ENCODE measurements at places on chromosomes 16 and 17. TPM values are rescaled to one million over a fixed set of nuclear protein-coding genes. Genes with fewer than 3 reads are reported as not detected.

The HID1 gene
- 4.7 TPM for total RNA-seq

The CES1 gene
- not detected for total RNA-seq

DNA sequence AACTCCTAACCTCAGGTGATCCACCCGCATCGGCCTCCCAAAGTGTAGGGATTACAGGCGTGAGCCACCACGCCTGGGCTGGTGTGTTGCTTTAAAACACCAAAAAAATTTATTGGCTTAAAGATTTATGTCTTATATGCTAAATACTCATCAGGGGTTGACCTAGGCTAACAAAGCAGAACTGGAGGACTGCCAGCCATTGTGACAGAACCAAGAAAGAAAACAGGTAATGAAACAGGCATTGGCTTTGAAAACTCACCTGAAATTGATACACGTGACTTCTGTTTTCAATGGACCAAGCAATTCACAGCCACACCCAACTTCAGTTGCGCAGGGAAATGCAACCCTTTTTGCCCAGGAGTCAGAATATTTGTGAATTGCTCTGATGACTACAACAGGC is 4.9 kb upstream of the PHAF1 start:
- DNase-seq, result no peak

The ERN2 gene
- total RNA-seq, result not detected

DNA sequence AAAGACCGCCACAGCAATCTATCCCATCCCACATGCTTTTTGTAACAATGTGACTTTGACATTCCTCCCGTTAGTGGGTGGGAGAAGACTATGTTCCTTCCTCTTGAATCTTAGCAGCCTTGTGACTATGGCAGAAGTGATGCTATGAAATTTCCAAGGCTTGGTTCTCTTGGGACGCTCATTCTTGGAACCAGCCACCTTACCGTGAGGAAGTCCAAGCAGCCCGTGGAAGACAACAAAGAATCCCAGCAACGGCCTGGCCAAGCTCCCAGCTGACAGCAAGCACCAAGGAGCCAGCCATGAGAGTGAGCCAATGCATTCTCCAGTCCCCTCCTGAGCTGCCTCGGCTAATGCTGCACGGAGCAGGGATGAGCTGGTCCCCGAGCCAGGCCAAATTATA is 62.3 kb downstream of the VPS53 start:
- DNase-seq, result no peak

GRCh38 chr16:83533193-83533592 is 274.6 kb upstream of the HSBP1 start:
- no peak for DNase-seq

The PLXDC1 gene
- 11.1 TPM for total RNA-seq

The USP43 gene
- 4.3 TPM for total RNA-seq

The NLRC5 gene
- total RNA-seq, result 6.6 TPM

DNA sequence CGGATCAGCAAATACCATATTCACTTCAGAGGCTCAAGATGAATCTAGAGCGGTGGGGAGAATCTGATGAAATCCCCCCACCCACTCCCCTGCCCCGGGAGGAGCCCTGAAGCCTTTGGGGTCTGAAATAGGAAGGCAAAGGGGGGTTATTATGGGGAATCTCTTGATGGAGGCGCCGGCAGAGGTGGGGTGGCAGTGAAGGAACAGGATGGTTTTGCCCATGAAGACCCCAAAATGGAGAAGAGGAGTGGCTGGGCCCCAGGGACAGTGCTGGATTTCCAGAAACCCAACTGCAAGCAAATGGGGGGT is 637 bp downstream of the WNT3 start:
- DNase-seq, result no peak

The DNAH9 gene
- total RNA-seq, result 0.37 TPM

The CD300LF gene
- not detected for total RNA-seq

- DNase-seq, result no peak
These were observed 111.3 kb upstream of the SMURF2 start for GRCh38 chr17:64773386-64773835.

- DNase-seq, result no peak
These were observed 277.7 kb upstream of the N4BP1 start for GRCh38 chr16:48887646-48888210.

DNA sequence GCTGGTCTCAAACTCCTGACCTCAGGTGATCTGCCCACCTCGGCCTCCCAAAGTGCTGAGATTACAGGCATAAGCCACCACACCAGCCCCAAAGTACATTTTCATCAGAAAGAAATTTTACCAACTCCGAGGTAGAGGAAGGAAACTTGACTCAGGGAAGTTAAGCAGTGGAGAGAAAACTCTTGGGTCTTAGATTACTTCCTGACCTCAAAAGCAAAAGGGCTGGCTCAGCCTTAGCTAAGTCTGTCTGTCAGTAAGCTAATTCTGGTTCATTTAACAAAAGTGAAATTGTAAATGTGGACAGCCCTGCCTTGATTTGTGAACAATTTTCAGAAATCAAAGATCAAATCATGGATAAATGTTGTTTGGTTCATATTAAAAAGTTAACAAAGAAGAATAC is 30.6 kb downstream of the MAP2K6 start:
- DNase-seq, result no peak

DNA sequence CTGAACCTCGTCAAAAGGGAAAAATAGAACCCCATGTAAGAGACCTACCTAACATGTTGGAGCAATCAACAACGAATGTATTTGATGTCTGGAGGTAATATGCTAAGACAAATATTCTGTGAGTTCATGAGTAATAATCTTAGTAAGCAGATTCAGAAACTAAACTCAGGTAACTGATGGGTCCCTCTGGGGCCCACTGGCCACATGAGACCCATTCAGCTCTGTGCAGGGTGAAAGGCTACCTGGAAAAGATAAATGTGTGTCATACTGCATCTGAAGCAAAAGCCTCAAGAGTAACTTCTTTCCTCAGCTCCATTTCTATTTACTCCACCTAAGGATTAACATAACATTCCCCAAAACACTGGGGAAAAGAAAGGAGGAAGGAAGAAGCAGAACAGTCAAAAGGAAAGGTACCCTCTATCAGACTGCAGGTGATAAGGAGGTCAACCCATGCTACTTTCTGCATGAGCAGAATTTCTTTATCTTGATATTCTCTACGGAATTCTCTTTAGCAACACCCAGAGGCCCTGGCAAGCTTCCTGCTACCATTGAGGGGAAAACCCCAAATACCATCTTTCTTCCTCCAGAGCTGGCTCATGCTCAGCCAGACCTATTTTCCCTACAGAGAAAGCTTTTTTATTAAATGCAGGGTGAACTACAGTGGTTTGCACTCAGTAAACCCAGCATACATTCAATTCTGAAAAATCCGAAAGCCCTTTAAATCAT is 37.7 kb upstream of the ABCA6 start:
- DNase-seq, result no peak

DNA sequence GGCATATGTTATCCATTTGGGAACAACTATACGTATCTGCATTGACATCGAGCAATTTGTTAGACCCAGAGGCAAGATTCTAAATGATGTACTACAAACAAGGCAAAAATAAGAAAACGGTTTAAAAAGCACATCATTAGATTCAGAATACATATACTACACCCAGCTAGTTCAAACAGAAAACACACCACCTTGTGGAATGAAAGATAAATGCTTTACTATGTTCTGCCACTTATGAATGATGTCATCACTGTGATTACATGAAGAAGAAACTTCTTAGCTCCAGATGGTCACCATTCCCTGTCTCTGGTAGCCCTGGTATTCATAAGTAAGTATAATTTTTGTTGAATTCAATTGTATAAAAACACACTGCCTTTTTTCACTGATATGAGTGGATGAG is 7.8 kb downstream of the NACA2 start:
- no peak for DNase-seq

GRCh38 chr16:69889295-69889964 is 61.7 kb upstream of the CLEC18A start:
- no peak for DNase-seq

GRCh38 chr17:68390888-68391545 is 66.3 kb downstream of the WIPI1 start:
- DNase-seq, result no peak

DNA sequence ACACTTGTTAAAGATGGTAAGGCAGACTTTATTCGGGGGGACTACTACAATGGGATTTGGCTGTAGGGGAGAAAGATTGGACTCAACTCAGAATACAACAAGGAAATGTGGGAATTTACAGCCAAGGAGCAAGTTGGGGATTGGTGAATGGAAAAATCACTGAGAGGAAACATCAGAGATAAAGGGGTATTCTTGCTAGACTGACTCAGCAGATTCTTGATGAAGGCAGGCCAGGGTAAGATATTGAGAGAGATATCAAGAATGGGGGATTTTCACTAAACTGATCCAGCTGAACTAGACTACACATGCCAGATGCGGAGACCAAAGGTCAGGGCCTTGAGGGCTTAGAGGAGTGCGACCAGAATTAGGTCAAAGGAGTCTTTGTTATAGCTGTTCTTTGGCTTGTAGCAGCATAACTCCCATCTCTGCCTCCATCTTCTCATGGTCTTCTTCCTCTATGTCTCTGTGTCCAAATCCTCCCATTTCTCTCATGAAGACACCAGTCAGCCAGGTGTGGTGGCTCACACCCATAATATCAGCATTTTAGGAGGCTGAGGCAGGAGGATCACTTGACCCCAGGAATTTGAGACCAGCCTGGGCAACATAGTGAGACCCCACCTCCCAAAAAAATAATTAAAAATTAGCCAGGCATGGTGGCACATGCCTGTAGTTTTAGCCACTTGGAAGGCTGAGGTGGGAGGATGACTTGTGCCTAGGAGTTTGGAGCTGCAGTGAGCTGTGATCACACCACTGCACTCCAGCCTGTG is 17.3 kb downstream of the CHD9NB start:
- no peak for DNase-seq

The SLC7A6 gene
- total RNA-seq, result 57.3 TPM

GRCh38 chr17:6352016-6352415 is 82.9 kb downstream of the AIPL1 start:
- no peak for DNase-seq

DNA sequence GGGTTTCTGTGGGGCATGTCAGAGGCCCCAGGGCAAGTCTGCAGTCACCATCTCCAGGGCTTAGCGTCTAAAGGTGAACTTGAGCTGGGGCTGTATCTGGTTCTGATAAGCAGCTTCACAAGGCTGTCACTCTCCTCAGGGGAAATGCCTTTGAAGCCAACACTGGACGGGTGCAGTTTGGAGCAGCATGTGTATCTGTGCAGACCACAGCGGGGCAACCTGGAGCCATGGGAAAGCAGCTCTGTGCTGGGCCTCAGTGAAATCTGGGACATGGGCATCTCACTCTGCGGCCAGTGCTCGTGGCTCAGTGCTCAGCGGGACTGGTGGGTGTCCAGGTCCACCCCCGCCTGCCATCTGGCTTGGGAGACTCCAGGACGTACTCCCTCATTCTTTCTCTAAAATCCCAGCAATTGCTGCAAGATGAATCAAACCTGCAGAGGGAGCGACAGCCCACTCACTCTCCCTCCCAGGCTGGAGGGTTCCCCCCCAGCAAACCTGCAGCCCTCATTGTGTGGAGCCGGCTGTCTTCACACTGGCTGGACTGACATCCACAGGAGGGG is 63.5 kb downstream of the PRMT7 start:
- DNase-seq, result peak; percentile 74
